Posterior vena cava (tissue), 2 donors: ENCODE measurements at places on chromosomes 11 and 22. TPM values are rescaled to one million over a fixed set of nuclear protein-coding genes. Genes with fewer than 3 reads are reported as not detected.
A peak's percentile ranks its signal among the peaks of the same experiment; 100 is the strongest.

DNA sequence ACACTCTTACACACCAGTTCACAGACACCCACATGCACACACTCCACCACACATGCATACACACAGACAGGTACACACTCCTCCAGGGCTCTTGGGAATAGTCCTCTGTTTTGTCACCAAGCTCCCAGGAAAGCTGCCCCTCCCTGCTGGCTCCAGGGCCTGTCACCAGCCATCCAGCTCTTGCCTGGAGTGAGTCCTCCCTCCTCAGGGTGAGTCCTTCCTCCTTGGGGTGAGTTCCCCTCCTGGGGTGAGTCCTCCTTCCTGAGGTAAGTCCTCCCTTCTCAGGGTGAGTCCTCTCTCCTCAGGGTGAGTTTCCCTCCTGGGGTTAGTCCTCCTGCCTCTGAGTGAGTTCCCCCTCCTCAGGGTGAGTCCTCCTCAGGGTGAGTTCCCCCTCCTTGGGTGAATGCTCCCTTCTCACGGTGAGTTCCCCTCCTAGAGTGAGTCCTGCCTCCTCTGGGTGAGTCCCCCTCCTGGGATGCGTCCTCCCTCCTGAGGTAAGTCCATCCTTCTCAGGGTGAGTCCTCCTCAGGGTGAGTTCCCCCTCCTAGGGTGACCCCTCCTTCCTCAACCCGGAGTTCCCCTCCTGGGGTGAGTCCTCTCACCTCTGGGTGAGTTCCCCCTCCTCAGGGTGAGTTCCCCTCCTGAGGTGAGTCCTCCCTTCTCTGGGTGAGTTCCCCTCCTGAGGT, 100.6 kb upstream of the FGF3 start:
- peak; percentile 47 for DNase-seq

GRCh38 chr22:50506611-50507420, 686 bp downstream of the LMF2 start:
- DNase-seq, result no peak

DNA sequence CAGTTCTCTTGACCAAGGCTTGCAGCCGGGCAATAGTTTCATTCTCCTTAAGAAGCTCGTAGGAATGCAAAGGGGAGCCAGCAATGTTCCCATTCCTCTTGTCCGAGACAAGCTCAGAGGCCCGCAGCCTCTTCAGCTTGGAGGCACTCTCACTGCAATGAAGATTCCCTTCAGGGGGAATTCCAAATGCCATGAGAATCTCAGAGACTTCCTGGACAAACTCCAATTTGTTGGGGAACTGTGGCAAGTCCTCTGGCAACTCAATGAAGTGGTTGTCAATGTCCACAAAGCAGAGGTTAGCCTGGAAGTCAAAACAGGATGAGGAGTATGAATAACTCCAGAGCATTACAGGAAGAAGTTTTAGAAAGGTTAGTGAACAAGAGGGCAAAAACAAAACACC, 84.4 kb downstream of the DENND5A start:
- no peak for DNase-seq

Gene SMTNL1
- total RNA-seq, result not detected

Gene UBQLNL
- 0.32 TPM for total RNA-seq

GRCh38 chr11:77322506-77322905, 21.0 kb upstream of the GDPD4 start:
- no peak for DNase-seq

DNA sequence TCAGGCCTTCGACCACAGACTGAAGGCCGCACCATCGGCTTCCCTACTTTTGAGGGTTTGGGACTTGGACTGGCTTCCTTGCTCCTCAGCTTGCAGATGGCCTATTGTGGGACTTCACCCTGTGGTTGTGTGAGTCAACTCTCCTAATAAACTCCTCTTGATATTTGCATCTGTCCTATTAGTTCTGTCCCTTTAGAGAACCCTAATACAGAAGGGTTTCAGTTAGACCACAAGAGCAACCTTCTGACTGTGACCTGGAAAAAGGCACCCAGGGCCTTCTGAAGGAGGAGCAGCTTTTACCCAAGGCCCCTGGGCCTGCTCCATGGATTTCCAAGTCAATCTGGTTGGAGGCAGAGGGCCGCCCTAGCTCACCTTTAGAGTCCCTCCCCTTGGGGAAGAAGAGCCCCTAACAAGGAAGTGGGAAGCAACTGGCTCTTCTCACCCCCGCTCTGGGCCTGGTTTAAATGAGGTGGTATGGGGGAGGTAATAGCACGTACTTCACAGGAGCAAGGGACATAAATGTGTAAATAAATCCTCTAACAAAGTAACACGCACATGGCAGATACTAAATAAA, 11.2 kb upstream of the CHST1 start:
- peak; percentile 55 for DNase-seq

DNA sequence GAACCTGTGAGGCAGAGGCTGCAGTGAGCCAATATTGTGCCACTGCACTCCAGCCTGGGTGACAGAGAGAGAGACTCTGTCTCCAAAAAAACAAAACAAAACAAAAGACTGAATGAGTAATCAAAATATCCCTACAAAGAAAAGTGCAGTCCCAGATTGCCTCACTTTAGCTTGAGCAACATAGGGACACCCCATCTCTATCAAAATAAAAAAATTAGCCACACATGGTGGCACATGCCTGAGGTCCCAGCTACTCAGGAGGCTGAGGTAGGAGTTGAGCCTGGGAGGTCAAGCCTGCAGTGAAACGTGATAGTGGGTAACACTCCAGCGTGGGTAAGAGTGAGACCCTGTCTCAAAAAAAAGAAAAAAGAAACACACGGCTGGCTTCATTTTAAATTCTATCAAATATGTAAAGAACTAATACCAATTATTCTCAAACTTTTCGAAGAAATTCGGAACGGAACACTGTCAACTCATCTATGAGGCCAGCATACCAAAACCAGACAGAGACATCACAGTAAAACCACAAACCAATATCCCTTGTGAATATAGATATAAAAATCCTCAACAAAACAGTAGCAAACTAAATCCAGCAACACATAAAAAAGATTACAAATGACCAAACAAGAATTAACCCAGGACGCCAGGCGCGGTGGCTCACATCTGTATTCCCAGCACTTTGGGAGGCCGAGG, 12.9 kb downstream of the CHEK2 start:
- DNase-seq, result no peak

DNA sequence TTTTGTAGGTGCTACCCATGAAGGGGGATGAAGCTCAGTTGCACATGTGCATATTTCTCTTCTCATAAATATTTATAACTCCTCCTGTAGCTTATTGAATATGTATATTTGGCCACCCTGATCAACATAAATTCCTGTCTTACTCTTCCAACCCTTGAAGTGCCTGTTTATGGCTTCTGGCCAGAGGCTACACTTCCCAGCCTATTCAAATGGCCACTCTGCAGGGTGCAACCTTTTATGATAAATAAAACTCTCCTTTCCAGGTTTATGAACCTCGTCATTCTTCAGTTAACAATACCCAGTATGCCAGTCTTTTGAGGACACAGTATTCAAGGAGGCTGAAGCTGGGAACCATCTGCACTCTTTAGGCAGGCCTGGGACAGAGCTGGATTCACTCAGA, 2.6 kb upstream of the RTL6 start:
- no peak for DNase-seq

Gene RTN4RL2
- 2.0 TPM for total RNA-seq

- DNase-seq, result no peak
Observed at GRCh38 chr11:10659339-10660216, 34.0 kb downstream of the IRAG1 start.

- peak; percentile 79 for DNase-seq
Observed at GRCh38 chr22:23533328-23533762, 46.7 kb downstream of the IGLL1 start.

Gene OTOG
- total RNA-seq, result not detected

DNA sequence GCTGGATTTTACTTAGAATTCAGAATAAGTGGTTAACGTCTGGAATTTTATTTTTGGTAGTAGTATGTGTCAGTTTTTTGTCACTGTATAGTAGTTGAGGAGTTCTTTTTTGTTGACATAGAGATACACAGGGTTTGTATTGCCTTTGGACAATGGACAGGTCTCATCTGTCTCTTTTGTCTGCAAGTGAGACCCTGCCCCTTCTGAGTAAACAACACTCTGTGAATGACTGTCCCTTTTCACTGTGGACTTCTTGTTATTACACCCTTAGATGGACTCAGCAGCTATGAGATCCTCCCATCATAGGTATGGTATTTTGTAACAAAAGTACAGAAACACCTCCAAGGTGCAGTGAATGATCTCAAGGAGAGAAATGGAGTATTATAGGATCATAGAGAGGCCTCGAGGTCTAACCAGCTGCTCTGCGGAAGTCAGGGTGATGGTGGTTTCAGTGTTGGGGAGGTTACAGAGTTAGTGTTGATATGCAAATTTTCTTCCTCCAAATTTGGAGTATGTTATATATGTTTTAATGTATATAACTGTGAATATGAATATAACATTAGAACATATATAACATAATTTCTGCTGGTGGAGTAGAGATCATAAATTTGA, 7.8 kb downstream of the PPP6R3 start:
- DNase-seq, result no peak

Gene VWCE
- total RNA-seq, result 1.6 TPM

DNA sequence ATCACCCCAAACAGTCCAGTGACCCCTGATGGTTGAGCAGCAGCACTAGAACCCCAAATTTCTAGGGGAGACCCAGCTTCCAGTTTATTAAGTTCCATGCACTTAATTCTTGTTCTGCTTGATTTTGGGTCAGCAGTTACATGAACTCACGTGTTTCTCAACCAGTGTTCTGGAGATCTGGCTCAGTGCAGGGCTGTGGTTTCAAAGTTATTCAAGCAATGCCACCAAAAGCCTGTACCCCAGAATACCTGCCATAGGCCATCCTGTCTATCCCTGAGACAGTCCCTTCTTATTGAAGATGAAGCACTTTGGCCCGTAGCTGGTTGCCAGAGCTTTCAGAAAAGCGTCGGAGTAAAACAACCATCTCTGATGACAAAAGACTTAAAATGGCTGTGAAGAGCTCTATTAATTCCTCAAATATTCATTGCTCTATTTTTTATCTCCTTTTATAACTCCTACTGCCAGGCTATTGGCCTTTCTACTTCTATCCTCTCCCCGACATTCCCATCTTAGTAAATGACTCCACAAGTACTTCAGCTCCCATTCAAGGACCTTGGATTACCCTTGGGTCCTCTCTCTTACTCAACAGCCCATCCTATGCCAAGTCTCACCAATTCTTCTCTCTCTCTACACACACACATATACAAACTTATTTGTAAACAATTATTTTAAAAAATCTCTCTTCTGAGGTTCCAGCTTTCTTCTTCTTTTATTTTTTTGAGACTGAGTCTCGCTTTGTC, 18.0 kb upstream of the VPREB1 start:
- DNase-seq, result no peak

DNA sequence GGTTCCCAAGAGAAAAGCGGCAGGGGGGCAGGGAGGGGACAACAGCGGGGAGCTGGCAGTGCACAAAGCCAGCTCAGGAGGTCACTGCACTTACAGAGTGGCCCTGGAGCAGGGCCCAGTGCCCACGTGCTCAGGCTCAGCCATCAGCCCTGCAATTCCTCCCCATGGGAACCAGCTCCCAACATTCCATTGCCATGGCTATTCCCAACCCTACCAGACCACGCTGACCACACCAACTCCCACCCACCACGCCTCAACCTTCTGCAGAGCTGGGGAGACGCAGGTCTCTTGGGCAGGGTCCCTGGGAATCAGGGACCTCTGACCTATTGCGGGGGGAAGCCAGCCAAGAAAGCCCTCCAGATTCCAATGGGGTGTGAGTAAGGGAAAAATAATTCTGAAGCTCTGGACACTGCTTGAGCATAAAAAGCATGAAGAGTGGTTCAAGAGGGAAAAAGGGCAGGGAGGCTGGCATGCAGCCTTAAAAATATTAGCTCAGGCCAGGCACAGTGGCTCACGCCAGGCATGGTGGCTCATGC, 38.3 kb upstream of the TFIP11 start:
- peak; percentile 81 for DNase-seq

DNA sequence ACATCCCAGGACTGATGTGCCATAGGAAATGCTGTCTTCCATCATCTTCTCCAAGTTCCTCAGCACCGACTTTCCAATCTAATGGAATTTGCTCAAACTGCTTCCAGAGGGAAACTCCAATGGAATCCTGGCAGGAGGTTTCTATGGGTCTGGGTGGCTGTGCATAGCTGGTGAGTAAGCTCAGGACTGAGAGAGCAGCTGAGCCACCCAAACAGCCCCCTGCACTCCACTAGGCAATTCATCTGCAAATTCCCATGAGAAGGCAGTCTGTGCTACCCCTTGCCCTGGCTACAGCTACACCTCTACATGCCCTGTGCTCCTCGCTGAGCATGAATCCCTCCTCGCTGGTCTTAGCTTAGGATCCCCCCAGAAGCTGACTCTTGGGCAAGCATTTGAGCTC, 127.9 kb upstream of the CSNK2A3 start:
- no peak for DNase-seq

- DNase-seq, result no peak
Observed at GRCh38 chr11:18775492-18776292, 15.9 kb downstream of the PTPN5 start.
